NCI-H1092 (cell line): ENCODE measurements at places on chromosomes 3 and 15.
A peak's percentile ranks its signal among the peaks of the same experiment; 100 is the strongest.

GRCh38 chr15:99906793-99907192, 173.6 kb upstream of the LYSMD4 start:
- DNase-seq, result no peak

GRCh38 chr15:79122991-79123390, 32.4 kb upstream of the RASGRF1 start:
- DNase-seq, result no peak

DNA sequence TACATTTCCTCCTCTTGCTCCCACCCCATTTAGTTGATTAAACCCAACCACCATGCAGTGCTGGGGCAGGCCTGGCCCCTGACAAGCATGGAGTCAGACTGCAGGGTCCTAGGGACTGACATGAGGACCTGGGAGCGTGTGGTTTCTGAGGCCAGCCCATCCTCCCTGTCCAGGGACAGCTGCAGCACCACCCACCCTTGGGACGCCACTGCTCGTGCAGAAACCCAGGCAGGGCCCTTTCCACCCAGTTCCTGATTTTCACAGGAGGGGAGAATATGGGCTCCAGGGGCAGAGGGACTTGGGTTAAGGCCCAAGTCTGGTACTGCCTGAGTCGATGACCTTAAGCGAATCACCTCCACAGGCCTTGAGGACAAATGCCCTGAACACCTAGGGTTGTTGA, 23.7 kb downstream of the PLXND1 start:
- DNase-seq, result no peak

GRCh38 chr15:35519541-35520149, 26.3 kb downstream of the DPH6 start:
- DNase-seq, result peak; percentile 18

- DNase-seq, result no peak
These were observed 535.1 kb downstream of the NLGN1 start for GRCh38 chr3:173932624-173933023.

GRCh38 chr3:9316881-9317361, 45.9 kb upstream of the THUMPD3 start:
- no peak for DNase-seq

DNA sequence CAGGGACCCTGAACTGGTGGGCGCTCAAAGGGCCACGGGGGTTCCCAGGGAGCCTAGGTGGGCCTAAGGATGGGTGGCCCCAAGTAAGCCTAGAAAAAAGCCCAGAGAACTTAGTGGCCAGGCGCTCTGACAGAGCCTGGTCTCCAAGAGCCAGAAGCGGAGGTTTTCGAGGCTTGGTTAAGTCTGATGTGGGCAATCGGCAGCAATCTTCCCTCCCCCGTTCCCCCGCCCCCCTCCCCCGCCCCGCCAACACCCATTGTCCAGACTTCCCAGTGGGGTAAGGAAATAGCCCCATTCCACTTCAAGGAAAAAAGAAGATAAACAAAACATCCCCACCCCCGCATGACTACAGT, 6.7 kb downstream of the EOMES start:
- no peak for DNase-seq

GRCh38 chr3:135532021-135532420, 433.5 kb upstream of the PPP2R3A start:
- peak; percentile 19 for DNase-seq

DNA sequence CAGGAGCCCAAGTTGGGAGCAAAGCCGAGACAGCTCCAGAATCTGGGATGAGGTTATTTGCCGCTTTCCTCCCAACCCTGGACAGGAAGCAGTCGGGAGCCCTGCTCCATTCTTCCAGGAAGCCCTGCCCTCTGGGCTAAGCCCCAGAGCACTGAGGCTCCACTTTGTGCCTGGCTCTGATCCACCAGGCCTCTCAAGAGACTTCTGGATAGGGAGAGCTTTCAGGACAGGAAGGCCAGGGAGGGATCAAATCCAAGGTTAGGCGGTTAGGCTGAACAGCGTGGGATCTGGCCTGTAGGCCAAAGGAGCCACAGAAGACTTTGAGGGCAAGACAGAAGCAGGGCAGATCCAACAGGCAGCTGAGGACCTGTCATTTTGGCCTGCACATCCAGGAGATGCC, 835 bp downstream of the STOML1 start:
- DNase-seq, result peak; percentile 44

GRCh38 chr3:139388821-139389551, 461 bp downstream of the COPB2 start:
- DNase-seq, result no peak

GRCh38 chr15:24878153-24878552, 76.6 kb upstream of the SNRPN start:
- DNase-seq, result no peak

DNA sequence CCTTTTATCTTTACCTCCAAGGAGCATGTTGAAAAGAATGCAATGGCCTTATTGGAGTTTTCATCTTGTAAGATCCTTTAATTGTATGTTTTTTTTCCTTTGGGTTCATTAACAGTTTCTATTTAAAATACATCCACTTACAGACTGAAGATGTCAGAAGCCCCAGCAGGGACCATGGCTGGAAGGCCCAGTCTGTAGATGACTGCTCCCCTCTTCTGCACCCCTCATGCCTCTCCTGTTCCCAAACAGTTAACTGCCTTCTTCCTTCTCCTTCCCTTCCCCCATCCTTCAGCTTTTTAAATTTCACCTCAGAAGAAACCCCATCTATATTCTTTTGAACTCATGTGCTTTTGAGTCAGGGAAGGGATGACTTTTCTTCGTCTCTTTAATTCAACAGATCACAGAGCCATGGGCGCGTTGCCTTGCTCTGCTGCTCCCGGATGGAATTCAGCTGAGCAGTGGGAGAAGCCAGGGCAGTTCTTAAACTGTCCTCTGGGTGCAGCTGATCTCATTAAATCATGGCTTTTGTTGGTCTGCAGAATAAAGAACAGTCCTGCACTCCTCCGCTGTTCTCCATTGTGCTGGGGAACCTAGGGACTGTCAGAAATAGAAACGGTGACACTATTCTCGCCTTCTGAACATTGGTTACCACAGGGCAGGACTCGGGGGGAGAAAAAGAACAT, 71.5 kb upstream of the EIF1B start:
- DNase-seq, result no peak

DNA sequence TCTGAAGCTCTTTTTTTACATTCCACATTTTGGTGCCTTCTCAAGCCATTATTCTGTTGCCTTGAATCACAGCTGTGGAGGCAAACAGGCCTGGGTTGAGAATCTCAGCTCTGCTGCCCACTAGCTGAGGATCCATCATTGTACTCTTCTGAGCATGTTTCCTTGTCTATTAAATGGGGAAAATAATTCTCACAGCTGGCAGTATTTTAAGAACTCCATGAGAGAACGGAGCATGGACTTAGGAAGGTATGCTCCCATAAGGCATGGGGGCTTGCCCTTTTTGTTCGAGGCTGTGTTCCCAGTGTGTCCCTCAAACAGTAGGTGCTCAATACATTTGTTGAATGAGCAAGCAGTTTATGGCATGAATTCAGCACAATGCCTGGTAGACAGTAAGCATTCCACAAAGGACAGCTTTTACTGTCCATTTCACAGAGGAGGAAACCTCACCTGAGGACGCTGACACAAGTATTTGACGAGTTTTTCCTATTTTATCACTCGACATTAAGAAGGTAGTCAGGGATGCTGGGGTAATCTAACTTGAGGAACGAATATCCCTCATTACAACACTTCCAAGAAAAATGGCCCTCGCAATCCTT, 2.1 kb upstream of the PTPRG start:
- no peak for DNase-seq

DNA sequence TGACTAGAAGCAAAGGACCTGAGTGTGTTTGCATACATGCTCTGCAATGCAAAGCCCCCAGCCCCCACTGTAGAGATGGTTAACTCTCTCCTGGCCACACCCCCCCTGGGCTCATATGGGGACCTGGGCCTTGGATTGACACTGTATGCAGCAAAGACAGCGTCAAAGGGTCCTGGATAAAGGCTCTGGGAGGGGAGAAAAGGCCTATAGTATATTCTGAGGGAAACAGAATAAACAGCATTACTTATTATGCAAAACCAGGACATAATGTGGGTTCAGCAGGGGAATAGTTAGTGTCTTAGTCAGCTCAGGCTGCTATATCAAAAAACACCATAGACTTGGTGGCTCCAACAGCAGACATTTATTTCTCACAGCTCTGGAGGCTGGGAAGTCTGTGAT, 158.7 kb downstream of the APBA2 start:
- DNase-seq, result no peak

GRCh38 chr3:142931222-142931621, 32.3 kb downstream of the PAQR9 start:
- DNase-seq, result no peak

GRCh38 chr3:107241217-107241616, 136.0 kb upstream of the CCDC54 start:
- DNase-seq, result no peak

- DNase-seq, result no peak
These were observed 2.0 kb downstream of the FOXL2NB start for GRCh38 chr3:138949002-138949418.

- DNase-seq, result no peak
These were observed 104.4 kb downstream of the DAPK2 start for GRCh38 chr15:63941698-63942465.

- no peak for DNase-seq
These were observed 5.4 kb upstream of the ACAN start for GRCh38 chr15:88797663-88798339.

GRCh38 chr3:186596568-186597287, 16.1 kb upstream of the AHSG start:
- DNase-seq, result no peak

GRCh38 chr15:61528581-61528910, 299.4 kb upstream of the RORA start:
- DNase-seq, result no peak

GRCh38 chr3:21446027-21446426, 305.0 kb downstream of the ZNF385D start:
- no peak for DNase-seq

- DNase-seq, result no peak
These were observed 94.1 kb downstream of the C3orf70 start for GRCh38 chr3:185058796-185059195.

GRCh38 chr3:119723022-119723421, 20.2 kb downstream of the CFAP91 start:
- no peak for DNase-seq

- DNase-seq, result no peak
These were observed 89.9 kb downstream of the ECT2 start for GRCh38 chr3:172840463-172840862.

GRCh38 chr15:36815786-36816185, 236.4 kb downstream of the CDIN1 start:
- DNase-seq, result no peak

DNA sequence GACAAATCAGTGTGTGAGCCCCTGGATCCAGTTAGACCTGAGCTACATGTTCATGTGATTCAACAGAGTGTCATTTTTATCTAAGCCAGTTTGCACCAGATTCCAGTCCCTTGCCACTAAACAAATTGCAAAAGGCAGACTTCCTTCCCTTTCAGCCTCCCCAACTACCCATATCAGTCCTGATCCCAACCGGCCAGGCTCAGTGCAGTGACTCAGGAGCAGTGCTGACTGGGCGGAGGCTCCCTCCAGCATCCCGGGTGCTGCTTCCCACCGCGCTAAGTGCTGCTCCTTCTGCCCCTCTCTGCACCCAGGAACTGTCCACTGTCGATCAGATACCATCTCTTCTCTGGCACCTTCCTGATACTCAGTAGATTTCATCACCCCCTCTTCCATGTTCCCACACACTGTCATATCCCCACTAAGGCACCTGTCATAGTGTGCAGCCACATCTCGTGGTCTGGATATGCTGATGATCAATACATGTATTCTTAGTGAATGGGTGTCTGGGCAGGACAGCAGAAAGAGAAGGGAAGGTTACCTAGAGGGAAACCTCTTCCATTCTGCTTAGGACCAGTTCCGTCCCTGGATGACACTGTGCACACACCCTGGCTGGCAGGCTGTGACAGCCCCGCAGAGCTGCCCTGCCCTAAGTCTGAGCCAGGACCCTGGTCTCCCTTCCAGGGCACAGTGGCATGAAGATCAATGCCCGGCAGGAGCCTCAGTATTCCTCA, 108.8 kb upstream of the RAD18 start:
- DNase-seq, result no peak

DNA sequence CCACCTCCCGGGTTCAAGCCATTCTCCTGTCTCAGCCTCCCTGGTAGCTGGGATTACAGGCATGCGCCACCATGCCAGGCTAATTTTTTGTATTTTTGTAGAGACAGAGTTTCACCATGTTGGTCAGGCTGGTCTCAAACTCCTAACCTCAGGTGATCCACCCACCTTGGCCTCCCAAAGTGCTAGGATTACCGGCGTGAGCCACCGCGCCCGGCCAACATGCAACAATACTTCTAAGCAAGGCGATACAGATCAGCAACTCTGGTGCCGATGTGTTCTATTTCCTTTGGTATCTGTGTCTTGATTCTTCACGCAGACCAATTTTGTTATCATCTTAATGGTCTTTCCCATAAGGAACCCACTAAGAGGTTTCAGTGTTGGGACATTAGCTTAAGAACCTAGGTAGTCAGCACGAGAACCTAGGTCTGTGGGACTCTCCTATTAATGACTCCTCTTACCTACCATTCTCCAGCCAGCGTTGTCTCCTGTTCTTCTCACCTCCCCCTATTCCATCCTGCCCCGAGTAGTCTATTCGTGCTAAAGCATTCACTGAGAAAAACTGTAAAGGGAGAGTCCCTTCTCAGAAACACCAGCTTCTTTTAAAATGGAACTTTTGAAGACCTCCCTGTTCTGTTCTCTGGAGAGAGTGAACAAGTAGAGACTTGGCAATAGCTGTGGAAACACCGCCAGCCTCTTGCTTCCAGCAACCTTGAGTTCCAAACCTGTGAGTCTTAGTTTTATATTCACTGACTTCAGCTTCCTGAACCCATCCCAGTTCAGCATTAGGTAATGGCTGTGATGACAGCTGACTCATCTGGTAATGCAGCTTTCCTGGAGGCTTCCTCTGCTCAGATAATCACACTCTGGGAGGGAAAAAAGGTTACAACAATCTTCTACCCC, 61.2 kb downstream of the TSC22D2 start:
- no peak for DNase-seq

DNA sequence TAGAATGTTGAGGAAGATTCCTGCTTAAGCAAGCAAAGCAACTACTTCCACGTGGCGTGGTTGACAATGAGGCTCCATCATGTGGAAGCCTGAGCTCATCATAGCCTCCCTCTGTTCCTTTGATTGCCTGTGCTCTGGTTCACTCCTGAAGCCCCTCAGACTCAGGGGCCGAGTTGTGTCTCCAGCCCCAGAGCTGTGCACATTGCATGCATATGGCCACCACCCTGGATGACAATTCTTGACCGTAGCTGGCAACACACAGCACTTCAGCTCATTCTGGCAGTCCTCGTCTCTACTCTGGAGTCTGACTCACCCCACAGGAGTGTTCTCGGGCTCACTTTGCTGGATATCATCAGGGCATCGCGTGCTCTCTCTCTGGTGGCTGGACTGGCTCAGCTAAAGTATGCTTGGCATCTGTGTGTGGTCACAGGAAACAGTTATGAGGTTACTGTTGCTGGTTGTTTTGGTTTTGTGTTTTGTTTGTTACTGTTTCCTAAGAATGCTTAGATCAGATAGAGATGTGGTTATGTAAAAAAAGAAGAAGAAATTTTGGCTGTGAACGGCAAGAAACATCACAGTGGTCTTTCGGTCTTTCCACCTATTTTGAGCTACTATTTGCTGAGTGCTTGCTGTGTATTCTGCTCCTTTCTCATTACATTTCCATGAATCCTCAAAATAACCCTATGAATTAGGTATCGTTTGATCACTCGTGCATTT, 41.6 kb upstream of the MRPS22 start:
- no peak for DNase-seq
